Stimulated activated CD4-positive, alpha-beta T cell treated with anti-CD3 and anti-CD28 coated beads, Interleukin-1b, Interleukin-23, amount 100 ng/mL, for 24 hours (primary cell): ENCODE measurements at places on chromosomes 13 and 19.

DNA sequence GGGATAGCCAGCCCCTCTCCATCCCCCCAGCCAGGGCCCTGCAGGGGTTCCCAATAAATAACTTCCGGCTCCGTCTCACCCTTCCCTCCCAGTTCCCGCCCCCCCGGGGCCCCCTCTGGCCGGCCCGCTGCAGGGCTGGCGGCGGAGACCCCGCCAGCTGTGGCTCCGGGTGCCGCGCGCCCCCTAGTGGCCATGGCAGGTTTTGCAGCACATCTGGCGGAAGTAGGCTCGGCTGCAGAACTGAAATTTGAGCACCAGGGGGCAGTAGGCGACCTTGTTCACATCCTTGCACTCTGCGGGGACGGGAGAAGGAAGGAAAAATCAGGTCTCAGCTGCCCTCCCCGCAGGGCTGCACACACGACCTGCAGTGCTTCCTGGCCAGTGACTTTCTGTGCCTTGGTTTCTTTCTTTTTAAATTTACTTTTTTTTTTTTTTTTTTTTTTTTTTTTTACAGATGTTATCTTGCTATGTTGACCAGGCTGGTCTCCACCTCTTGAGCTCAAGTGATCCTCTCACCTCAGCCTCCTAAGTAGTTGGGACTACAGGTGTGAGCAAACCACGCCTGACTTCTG lies 3.6 kb upstream of the MYO1F start:
- DNase-seq, result peak; percentile 86

- DNase-seq, result no peak
These were observed 112.5 kb upstream of the KL start for GRCh38 chr13:32903720-32904119.

DNA sequence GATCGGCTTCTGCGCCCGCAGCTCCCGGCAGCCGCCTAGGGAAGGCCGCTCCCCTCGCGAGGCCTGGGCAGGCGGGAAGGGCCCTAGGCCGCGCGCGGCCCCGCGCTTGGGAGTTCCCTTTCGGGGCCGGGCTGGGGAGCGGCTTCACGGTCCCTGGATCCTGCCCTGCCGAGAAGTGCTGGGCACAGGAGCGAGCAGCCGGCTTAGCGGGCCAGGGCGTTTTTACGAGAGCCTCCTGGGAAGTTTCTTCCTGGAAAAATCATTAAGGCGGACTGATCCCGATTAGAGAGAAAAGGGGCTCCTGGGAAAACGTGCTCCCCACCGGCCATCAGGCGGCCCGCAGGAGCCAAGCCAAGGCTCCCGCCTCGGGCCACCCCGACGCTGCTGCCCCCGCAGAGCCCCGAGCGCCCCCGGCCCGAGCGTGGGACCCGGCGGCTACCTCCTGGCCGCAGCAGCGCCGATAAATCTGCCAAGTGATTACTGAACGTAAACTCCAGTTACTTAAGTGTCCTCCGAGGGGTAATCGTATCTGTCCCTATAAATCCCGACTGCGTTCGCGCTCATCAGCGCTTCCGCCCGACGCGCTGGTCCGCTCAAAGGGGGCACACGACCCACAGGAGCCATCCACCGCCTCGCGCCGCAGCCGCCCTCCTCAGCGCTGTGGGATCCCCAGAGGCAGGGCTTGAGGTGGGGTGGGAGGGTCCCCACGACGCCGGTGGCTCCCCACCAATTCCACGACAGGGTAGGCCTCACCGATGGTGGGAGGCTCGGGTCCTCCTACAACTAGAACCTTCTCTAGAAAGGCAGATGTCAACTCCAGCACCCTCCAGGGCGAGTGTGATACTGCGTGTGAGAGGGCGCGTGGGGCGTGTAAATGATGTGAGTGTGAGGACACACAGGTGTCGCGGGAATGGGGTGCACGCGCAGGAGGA lies 2.8 kb downstream of the ZIC5 start:
- DNase-seq, result no peak

GRCh38 chr19:14544047-14544446 lies 14.7 kb downstream of the TECR start:
- DNase-seq, result no peak

DNA sequence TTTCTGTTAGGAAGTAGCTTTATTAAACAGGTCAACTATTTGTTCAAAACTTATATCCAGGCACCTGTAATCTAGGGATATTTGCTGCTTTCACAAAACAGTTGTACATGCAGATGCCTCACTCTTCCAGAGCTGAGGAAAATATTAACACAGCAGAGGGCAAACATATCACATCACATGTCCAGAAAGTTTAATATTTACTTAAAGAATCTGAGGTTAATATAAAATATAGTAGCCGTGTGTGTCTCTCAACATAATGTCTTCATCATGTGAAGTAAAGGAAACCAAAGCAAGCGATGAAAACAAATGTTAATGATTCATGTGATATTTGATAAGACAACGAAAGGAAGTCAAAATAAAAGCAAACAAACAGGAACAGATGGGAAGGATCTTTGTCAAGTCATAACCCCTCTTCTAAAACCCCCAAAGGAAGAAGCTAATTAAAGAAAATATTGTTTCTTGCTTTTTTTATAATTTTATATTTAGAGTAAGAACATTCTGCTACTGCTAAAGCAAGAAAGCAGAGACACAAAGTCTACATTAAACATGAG lies 418.8 kb downstream of the DACH1 start:
- DNase-seq, result no peak

DNA sequence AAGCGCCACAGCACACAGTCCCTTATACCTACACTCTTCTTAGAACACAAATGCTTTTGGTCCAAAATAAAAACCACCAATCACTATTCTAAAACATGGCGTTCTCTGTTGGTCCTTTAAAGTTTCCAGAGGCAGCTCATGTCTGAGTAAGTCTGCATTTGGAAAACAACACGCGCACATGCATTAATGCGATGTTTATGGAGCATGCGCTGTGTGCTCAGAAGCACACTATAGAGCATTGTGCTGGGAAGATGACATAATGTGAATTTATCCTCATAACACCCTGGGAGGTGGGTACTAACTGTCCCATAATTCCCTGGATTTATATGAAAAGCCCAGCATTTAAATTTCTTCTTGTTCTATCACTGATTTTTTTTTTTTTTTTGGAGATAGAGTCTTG lies 10.7 kb downstream of the ZNF682 start:
- DNase-seq, result no peak

DNA sequence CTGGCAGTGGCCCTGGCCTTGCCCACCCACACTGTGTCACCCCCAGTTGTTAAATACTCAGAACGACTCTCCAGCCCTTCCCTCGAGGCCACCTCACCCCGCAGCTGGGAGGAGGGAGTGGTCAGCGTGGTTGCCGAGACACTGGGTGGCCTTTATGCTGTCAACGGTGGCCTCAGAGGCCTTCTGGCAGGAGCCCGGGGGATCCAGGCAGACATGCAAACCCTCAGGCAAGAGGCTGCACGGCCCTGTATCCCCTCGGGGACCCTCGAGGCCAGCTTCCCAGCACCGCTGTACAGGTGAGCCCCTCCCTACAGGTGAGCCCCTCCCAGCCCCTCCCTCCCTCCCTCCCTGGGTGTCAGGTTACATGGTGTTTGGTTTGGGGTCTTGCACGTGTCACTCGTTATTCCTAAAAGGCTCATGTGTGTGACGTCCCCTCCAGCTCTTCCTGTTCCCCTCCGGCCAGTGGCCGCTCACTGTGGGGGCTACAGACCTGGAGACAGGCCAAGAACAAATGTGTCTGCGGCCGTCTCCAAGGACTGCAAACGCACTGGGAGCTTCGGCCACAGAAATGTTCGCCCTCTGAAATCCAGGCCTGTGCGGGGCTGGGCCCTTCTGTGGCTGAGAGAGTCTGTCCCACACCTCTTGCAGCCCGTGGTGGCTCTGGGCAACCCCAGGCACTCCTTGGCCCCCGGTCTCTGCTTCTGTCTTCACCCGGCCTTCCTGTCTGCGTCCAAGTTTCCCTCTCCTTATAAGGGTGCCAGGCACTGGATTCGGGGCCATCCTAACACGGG lies at the start of gene TEKTIP1:
Gene TEKTIP1 (plus strand): TSS at position 210 of the 791 bp plus-strand sequence. CDS start 4 bp downstream, at position 214.
- DNase-seq, result no peak

DNA sequence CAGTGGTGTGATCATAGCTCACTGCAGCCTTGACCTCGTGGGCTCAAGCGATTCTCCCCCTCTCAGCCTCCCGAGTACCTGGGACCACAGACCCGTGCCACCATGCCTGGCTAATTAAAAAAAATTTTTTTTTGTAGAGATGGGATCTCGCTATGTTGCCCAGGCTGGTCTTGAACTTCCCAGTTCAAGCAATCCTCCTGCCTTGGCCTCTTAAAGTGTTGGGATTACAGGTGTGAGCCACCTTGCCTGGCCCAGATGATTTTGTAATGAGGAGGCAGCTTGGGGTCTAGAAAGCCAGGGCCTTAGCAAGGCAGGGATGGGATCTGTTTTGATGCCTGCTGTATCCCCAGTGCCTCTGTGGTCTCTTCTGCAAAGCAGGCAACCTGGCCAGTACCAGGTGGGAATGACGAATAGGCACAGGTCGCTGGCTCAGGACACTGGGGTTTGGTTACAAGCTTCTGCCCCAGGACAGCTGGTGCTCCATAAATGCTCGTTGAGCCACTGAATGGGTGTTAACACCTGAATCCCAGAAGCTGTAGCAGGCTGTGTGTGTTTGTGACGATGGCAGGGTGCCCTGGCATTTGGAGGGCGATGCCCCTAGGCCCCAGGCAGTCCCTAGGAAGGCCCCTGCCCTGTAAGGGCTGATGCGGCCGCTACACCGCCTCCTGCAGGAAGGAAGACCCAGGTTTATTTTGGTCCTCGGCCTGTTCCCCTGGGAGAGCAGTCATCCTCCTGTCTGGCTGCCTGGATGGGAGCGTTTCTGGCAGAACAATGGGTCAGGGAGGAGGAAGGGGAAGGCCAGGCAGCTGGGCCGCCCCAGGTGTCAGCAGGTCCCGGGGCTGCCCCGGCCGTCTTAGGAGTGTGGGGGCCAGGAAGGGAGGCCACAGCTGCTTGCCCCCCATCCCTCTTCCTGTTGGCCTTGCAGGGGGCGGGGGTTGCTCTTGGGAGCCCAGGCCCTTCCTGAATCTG lies 8.6 kb downstream of the TNFAIP8L1 start:
- DNase-seq, result no peak

- no peak for DNase-seq
These were observed 239.3 kb downstream of the KCTD12 start for GRCh38 chr13:76646946-76647345.
